Sigmoid colon (tissue), 7 donors: ENCODE measurements at places on chromosomes 1 and 21. TPM values are rescaled to one million over a fixed set of nuclear protein-coding genes. Genes with fewer than 3 reads are reported as not detected.

RPE65 gene
- not detected for total RNA-seq

CFHR3 gene
- total RNA-seq, result not detected

VHLL gene
- total RNA-seq, result not detected

SMCP gene
- total RNA-seq, result not detected

SPOCD1 gene
- total RNA-seq, result 0.14 TPM

ITSN1 gene
- 45.4 TPM for total RNA-seq

RIIAD1 gene
- not detected for total RNA-seq

NR5A2 gene
- total RNA-seq, result 0.49 TPM

SPATA1 gene
- 0.83 TPM for total RNA-seq

DNA sequence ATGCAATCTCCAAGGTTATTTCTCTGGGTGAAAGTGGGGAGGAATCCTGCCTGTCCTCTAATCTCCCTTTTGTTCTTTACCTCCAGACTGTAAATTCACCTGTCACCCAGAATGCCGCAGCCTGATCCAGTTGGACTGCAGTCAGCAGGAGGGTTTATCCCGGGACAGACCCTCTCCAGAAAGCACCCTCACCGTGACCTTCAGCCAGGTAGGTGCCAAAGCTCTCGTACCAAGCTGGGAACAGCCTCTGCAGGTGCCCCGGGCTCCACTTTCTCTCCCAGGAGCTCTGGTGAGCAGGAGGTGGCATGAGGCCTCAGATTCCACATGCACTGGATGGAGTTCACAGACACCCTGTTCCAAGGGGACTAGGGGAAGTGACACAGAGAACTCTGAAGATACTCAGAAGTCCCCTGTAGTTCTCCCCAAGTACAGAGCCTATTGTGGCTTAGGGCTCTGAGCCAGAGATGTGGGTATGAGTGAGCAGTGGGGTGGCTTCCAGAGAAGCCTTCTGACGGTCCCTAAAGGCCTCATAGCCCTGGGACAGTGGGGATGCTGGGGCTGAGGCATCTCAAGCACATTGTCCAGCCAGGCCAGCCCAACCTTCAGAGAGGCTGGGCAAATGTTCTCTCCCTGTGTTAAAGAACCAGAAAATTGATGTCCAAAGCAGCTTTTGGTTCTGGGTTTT lies 30.9 kb downstream of the RASSF5 start:
- H3K36me3 ChIP-seq, result no peaks in the 10 kb centered on the region
- H3K27me3 ChIP-seq, result no peaks in the 10 kb centered on the region
- H3K4me1 ChIP-seq, result peaks cover 10% of the 10 kb centered on the region

GRCh38 chr1:21229246-21230000 lies 52.7 kb upstream of the EIF4G3 start:
- peaks cover 62% of the 10 kb centered on the region for H3K36me3 ChIP-seq
- H3K27me3 ChIP-seq, result no peaks in the 10 kb centered on the region
- no peak for DNase-seq
- H3K27ac ChIP-seq, result no peak overlapping the region

- H3K4me1 ChIP-seq, result peaks cover 7% of the 10 kb centered on the region
- no peak overlapping the region for H3K4me3 ChIP-seq
- H3K27me3 ChIP-seq, result no peaks in the 10 kb centered on the region
- H3K27ac ChIP-seq, result no peak overlapping the region
- DNase-seq, result peak; percentile 46
- H3K36me3 ChIP-seq, result no peaks in the 10 kb centered on the region
Measured at GRCh38 chr1:205590777-205591513, 40.9 kb downstream of the ELK4 start.

DNA sequence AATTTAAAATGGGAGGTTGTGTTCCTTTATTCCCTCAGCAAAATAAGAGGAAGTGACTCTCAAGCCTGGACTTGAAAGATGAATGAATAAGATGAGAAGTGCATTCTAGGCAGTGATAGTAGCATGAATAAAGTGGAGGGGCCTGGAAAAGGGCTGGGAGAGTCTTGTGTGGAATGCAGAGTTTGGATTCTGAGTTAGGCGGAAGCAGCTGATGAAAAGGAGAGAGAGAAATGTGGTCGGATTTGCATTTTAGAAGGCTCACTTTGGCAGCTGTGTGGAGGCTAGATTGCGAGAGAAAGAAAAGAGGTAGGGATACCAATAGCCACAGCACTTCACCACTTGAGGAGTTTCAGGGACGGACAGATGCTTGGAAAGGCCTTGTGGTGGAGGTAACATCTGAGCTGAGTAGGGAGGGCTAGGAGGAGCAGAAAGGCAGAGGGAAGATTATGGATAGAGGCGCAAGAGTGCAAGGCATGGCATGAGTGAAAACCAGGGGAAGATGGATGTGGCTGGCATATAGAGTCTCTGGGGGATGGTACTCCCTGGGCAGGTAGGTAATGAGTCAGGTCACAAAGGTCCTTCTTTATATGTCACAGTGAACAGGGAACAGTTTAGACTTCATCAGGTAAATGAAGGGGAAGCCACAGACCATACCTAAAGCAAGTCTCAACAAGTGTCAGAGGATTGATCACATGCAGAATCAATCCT lies 59.6 kb downstream of the ST3GAL3 start:
- H3K27me3 ChIP-seq, result no peaks in the 10 kb centered on the region
- DNase-seq, result no peak
- H3K4me3 ChIP-seq, result no peak overlapping the region
- H3K27ac ChIP-seq, result peak overlapping the region; percentile 25
- H3K4me1 ChIP-seq, result peaks cover 20% of the 10 kb centered on the region

DNA sequence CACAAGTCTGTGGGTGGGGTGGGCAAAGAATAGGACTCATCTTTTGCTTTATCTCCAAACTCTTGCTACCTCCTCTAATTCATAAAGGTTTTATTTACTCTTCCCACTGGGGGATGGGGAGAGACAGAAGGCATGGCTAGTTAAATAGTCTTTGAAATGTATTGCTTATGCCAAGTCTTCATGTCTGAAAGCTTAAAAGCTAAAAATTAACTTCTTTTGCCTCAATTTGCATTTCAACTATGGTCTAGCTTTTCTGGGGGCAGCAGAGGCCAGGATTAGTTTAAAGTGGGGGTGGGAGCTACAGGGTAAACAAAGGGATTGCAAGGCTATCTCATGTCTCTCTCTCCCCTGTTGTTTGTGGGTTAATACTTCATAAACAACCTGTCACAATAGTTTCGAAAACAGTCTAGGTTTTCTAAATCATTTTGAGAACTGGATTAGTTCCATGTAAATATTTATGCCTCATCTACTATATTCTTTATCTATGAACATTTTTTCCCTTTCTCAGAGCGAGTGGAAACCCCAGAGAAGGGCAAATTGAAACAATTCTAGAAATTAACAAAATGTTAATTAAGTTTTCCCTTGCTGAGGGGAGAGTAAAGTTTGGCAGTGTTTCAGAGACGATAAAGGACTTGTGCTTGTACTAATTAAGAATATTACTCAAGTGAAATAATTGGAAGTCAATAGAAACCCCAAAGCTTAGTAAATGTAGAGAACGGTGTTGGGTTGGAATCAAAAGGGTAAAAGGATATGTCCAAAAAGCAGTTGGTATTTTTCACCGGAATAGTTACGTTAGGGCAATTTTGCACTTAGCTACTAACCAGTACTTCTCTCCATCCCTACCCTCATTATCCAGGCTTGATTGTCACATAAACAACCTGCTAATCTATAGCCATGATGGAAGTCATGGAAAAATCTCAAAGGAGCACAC lies 182.2 kb downstream of the GIPC2 start:
- no peak overlapping the region for H3K4me3 ChIP-seq
- no peaks in the 10 kb centered on the region for H3K36me3 ChIP-seq
- H3K27ac ChIP-seq, result no peak overlapping the region
- H3K27me3 ChIP-seq, result no peaks in the 10 kb centered on the region
- no peaks in the 10 kb centered on the region for H3K4me1 ChIP-seq

DNA sequence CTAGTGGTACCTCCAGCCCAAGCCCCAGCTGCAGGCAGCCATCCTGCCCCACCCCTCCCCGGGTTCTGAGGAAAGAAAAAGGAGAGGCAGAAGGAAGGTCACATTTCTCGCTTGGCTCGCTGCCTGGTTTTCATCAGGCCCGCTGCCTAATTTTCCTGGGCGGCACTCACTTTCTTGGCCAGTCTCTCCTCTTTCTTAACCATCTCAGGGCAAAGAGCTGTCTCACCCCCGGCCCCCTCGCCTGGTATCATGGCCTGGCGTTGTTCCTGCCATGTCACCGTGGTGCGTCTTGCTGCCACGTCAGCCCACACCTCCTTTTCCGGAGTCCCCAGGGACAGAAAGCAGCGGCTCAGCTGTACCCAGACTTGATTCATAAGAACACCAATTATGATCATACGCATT lies 26.6 kb upstream of the CASZ1 start:
- no peaks in the 10 kb centered on the region for H3K36me3 ChIP-seq
- H3K4me1 ChIP-seq, result no peaks in the 10 kb centered on the region
- DNase-seq, result no peak
- H3K27me3 ChIP-seq, result peaks cover 6% of the 10 kb centered on the region
- H3K27ac ChIP-seq, result no peak overlapping the region
- no peak overlapping the region for H3K4me3 ChIP-seq

DNA sequence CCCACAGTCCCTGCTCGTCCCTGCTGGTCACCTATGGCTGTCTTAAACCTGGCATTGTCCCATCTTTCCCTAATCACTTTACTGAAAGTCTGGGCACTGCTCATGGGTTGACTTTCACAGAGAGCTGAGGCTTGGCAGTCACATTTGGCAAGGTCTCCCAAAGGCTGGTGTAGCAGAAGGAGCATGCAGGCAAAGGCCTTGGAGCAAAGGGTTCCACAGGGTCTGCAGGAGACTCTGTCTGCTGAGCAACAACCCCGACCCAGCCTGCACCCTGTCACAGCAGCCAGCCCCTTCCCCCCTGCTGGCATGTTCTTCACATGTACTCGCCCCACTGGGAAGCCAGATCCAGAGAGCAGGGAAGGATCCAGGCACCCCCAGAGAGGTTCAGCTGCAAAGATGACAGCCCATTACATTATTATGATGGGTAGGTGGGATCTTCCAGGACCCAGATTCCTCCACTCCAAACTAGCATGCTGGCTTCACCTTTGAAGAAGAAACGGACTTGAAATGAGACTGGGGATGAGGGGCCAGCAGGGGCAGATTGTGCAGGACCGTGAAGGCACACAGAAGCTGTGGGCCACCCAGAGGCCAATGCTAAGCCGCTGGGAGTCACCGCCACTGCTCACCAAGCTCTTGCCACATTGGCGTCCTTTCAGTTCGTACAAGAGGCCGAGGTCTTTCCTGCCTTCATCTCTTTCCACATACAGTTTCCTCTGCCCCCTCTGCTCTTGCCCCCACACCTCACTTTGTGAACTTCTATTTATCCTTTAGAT lies 14.2 kb upstream of the TMEM125 start:
- H3K36me3 ChIP-seq, result no peaks in the 10 kb centered on the region
- H3K4me1 ChIP-seq, result no peaks in the 10 kb centered on the region
- no peaks in the 10 kb centered on the region for H3K27me3 ChIP-seq
- no peak overlapping the region for H3K27ac ChIP-seq
- H3K4me3 ChIP-seq, result no peak overlapping the region
- no peak for DNase-seq

- no peak overlapping the region for H3K27ac ChIP-seq
- H3K36me3 ChIP-seq, result no peaks in the 10 kb centered on the region
- H3K4me3 ChIP-seq, result no peak overlapping the region
- no peaks in the 10 kb centered on the region for H3K27me3 ChIP-seq
- no peaks in the 10 kb centered on the region for H3K4me1 ChIP-seq
- DNase-seq, result no peak
Measured at GRCh38 chr1:225209153-225209552, 218.7 kb downstream of the LBR start.

DNA sequence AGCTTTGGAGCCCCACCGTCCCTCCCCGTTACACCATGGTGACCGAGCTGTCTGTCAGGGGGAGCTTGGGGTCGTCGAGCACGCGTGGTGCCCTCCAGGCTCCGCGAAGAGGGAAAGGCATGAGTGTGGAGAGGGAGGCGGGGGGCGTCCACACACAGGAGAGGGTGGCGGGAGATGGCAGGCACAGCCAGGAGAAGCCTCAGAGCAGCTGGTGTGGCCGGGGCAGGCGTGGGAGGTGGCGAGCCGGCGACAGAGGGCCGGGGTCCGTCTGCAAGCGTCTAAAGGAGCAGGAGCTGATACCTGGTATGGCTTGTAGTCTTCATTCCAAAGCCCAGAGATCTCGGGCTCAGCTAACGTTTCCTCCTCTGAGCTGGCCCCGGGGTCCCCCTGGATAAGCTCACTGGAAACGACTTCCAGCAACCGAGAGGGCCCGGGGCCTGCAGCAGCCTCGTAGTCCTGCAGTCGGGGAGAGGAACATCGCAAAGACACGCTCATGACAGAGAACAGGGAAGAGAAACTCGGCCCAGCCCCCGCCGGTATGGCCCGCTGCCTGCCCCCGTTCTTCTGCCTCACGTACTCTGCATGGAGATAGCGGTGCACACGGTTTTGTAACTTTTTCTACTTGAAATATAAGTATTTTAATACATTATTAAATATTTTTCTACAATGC lies 37.4 kb downstream of the CFAP74 start:
- no peaks in the 10 kb centered on the region for H3K4me1 ChIP-seq
- H3K27me3 ChIP-seq, result peaks cover 50% of the 10 kb centered on the region
- no peak overlapping the region for H3K4me3 ChIP-seq
- H3K27ac ChIP-seq, result no peak overlapping the region
- no peaks in the 10 kb centered on the region for H3K36me3 ChIP-seq

GRCh38 chr1:233620065-233620464 lies 6.2 kb downstream of the KCNK1 start:
- DNase-seq, result no peak
- H3K27ac ChIP-seq, result no peak overlapping the region
- H3K4me1 ChIP-seq, result no peaks in the 10 kb centered on the region
- H3K36me3 ChIP-seq, result no peaks in the 10 kb centered on the region
- peaks cover 8% of the 10 kb centered on the region for H3K27me3 ChIP-seq

DNA sequence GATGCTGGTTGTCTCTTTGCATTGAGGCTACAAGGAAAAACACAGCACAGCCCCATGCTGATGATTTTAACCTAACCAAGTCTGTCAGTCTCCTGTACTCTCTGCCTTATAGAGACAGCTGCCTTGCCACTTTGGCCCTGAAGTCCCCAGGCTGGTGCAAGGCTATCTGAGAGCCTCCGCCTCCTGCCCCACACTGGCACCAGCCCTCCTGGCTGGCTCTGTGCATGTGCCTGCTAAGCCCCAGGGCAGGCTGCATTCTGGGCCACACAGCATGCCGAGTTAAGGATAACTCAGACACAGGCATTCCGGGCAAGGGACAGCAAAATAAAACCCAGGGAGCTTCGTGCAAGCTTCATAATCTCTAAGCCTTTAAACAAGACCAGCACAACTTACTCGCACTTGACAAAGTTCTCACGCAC lies 910 bp downstream of the RUNX1 start:
- no peak overlapping the region for H3K27ac ChIP-seq
- H3K4me3 ChIP-seq, result no peak overlapping the region
- no peak for DNase-seq
- no peaks in the 10 kb centered on the region for H3K27me3 ChIP-seq
- peaks cover 61% of the 10 kb centered on the region for H3K4me1 ChIP-seq

DNA sequence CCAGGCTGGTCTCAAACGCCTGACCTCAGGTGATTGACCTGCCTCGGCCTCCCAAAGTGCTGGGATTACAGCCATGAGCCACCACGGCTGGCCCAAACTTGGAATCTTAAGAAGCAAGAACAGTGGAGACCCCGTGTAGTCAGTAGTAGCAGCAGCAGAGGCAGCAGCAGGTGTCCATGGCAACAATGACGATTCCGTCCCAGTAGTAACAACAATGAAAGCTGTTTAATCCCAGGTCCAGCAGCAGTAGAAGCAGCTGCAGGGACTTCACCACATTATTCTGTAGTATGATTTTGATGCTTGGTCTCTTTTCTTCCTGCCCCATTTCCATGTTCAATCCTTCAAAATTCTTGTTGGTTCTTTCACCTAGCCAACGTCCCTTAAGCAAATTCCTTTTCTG lies 69.6 kb upstream of the KCTD3 start:
- no peak overlapping the region for H3K4me3 ChIP-seq
- no peak for DNase-seq
- H3K27ac ChIP-seq, result no peak overlapping the region
- no peaks in the 10 kb centered on the region for H3K27me3 ChIP-seq
- H3K36me3 ChIP-seq, result no peaks in the 10 kb centered on the region
- no peaks in the 10 kb centered on the region for H3K4me1 ChIP-seq
